ENCODE measurements at places on chromosomes 4 and X.

- DNase-seq = no peak
Measured at GRCh38 chr4:88447371-88448095, 9.4 kb upstream of the HERC5 start.

- DNase-seq = no peak
Measured at GRCh38 chr4:28015996-28016395, 1155.4 kb downstream of the STIM2 start.

DNA sequence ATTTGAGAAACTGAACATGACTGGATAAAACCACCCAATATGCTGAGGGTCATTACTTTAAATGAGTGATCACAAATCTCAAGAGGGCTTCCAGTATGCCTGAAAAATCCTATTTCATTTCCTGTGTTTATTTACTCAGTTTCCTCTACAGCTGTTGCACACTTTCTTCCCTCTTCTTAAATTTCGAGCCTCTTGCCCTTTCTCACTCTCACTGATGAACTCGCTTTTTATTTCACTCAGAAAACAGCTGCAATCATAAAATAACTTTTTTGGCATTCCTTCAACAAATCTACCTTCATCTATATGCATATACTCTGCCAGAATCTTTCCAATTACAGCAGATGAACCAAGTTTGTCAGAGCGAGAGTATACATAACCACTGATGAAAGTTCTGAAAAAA, 101.3 kb downstream of the EIF4E start:
- DNase-seq = no peak

GRCh38 chr4:121685257-121685656, 11.5 kb downstream of the ANXA5 start:
- no peak for DNase-seq

DNA sequence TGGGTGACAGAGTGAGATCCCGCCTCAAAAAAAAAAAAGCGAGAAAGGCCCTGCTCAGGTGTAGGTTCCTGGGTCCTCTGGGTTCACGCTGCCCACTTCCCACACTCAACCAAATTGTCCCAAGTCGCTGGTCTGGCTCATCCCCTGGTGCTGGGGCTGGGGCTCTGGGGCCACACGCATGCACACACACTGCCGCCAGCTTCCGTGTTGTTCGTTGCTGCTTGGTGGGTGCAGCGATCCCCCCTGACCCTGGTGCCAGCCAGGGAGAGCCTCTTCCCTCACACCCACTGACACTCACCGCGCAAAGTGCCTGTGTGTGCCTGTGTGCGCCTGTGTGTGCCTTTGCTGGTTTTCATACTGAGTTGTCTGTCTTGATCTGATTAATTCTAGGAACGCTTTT, 124.1 kb upstream of the NKX1-1 start:
- DNase-seq = no peak

Data from osteoblast (primary cell).